ENCODE measurements at places on chromosomes 1 and 21.

DNA sequence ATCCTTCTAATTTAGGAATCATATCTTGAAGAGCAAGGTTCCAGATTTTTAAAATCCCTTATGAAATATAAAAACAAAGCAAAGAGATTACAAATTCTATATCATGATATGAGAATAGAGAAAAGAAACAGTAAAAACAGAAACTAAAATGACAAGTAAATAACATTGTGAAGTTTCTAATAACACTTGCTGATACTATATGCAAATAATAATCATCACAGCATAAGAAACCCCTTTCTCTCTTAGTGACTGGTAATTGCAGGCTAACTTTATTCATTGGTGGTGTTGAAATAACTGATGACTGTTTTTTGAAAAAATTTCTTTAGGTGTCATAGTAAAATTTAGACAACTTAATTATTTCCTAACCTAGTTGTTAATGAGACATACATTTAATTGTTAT is 281.6 kb downstream of the PLA2G4A start:
- DNase-seq: no peak

DNA sequence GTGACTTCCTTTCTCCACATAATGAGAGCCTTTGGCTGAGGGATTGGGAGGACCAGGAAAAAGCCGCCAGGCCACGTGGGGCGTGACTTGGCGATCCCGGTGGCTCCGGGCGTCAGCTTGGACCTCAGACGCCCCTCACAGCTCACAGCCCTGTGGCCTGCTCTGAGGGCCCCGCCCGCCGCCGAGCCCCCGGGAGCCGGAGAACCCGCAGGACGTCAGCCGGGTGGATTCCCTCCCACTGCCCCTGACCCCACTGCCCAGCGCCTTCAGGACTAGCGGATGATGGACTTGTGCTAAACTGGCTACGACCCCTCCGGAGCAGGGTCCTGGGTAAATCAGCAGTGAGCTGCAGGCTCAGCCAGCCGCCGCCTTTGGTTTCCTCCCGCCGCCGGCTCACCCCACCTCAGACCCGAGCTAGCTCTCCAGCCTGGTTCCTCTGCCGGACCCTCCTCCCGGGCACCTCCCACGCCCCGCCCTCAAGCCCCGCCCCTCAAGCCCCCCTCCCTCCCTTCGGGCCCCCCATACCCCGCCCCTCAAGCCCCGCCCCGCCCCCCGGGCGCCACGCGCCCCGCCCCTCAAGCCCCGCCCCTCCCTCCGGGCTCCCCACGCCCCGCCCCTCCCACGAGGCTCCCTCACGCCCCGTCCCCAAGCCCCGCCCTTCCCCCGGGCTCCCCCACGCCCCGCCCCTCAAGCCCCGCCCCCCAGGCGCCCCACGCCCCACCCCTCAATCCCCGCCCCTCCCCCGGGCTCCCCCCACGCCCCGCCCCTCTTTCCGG is 10.0 kb upstream of the FAAP20 start:
- DNase-seq: peak; percentile 45

GRCh38 chr1:2385606-2386280 is 5.6 kb downstream of the MORN1 start:
- DNase-seq: peak; percentile 43

GRCh38 chr1:208929575-208929974 is 653.9 kb upstream of the CAMK1G start:
- no peak for DNase-seq

- DNase-seq: no peak
Observed at GRCh38 chr21:25515484-25516405, 91.5 kb downstream of the MRPL39 start.

DNA sequence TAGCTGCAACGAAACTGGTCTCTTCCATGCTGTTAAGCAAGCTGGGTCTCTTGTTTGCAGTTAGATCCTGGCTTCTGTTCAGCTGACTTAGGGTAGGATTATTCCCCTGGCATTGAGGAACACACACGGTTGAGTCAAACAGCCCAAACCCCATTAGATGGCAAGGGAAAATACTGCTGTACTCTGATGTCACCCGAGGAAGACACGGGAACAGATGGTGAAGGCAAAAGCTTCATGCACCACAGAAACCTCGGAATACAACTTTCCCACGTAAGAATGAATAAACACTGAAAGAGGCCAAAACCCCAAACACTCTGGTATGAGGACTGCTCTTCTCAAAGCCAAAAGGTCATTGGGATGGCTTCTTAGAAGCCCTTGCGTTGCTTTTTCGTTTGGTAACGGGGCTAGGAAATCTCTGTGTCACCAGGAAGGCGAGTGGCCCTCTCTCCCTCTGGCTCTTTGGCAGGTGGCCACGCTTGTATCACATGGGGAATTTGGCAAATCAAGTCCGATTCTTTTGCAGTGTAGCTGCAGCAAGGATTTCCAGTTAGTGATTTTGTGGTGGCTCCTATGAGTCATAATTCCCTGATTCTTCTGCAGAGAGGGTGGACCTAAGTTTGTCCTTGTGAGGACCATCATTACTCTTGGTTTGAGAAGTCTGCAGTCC is 16.7 kb upstream of the LYST start:
- DNase-seq: peak; percentile 82

DNA sequence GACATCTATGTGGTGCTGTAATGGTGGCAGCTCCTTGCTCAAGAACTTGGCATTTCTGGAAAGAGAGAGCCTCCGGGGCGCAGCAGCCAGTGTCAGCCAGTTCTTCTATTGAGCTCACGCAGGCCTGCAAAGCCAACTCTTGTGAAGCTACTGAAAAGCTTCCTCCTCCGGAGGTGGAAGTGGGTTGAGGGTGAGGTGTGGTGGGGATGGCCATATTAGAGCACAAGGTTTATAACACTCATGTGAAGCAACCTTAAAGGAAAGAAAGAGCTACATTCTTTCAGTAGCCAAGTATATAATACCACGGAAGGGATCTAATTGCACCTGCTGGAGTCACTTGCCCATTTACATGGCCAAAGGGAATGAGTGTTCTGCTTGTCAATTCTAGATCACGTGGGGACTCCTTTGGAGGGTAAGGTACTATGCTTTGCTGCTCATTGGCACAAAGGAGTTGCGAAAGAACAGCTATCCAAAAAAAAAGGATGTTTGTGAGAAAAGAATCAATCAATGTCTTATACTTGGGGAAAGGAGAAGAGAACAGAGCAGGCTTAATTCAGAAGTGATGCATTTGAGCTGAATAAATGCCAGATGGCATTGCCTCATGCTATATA is 18.3 kb upstream of the MAP10 start:
- no peak for DNase-seq

DNA sequence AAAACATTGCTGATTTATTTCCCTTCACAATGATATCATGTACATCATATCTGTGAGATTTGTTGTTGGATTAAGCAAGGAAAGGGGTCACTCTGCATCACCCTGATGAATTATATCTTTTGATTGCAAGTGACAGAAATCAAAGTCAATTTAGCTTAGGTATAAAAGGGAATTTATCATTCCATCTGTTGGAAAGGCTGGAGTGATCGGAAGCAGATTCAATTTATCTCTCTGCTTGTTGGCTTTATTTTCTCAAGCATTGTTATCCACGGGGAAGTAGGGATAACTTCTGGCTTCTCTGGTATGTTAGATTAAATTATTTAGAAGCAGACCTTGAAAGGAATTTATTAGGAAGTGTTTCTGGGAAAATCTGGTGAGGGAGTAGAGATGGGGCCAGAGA is 226.6 kb downstream of the PTGER3 start:
- DNase-seq: no peak

Data from posterior cingulate gyrus (tissue), 11 donors.